Cerebellar nuclear complex (tissue), 1 donor: ENCODE measurements at places on chromosomes 1 and 21.

- no peak for DNase-seq
Observed at GRCh38 chr21:44317241-44317782, 17.5 kb downstream of the PFKL start.

GRCh38 chr1:199151634-199152425 is 513.0 kb downstream of the PTPRC start:
- DNase-seq: no peak

GRCh38 chr1:53359934-53360276 is 32.0 kb upstream of the LRP8 start:
- no peak for DNase-seq

DNA sequence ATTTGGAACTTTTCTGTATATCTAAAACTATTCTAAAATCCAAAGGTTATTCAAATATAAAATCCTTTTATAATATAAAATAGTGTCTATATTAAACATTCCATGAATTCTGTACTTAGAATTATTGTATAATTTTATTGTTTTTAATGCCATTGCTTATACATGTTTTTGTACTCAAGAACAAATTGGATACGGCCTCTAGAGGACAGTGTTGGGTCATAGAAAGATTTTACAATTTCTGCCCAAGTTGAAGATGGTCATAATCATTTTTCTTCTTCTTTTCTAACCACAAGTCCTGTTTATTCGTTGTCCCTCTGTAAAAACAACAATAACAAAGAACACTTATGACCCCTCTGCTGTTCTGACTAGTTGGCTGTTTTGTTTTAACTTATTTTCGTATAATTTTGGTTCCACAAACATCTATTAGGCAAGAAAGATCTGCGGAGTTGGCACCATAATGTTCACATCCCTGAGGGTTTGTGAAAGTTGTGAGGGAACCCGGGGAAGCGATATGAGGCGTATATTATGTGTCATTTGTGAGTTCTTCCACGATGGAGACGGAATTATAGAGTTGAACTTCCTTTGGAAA is 75.7 kb upstream of the KIF26B start:
- no peak for DNase-seq

DNA sequence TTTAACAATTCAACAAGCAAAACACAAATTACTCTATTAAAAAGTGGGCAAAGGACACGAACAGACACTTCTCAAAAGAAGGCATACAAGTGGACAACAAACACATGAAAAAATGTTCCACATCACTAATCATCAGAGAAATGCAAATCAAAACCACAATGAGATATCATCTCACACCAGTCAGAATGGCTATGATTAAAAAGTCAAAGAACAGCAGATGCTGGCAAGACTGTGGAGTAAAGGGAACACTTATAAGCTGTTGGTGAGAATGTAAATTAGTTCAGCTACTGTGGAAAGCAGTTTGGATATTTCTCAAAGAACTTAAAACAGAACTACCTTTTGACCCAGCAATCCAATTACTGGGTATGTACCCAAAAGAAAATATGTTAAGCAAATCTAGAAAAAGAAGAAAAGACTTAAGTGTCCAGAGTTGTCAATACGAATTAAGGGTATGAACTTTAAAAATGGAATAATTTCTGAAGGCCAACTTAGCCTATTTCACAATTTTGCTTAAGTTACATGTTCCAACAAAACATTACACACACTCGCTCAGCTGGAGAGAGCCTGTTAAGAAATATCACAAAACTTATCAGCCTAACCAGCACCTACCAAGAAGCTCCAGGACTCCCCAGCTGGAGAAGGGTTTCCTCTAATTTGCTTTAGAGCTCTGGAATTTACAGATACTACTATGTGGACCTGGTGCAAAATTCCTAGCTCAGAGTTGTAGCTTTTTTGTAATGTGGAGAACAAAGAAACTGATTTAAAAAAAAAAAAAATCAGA is 232.1 kb downstream of the DUSP10 start:
- no peak for DNase-seq

DNA sequence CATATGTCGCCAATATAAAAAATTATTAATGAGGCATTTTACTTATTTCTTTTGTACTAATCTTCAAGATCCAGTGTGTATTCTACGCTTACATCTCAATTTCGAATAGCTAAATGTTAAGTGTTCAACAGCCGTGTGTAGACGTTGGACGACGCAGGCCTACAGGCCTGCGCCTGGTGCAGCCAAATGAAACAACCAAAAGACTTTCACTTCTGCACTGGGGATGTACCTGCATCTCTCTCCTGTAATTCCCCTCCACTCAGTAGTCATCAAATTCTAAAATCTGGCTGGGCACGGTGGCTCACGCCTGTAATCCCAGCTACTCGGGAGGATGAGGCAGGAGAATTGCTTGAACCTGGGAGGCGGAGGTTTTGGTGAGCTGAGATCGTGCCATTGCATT is 76.8 kb upstream of the HNRNPU start:
- DNase-seq: no peak

- no peak for DNase-seq
Observed at GRCh38 chr1:91499904-91500755, 521 bp upstream of the CDC7 start.

DNA sequence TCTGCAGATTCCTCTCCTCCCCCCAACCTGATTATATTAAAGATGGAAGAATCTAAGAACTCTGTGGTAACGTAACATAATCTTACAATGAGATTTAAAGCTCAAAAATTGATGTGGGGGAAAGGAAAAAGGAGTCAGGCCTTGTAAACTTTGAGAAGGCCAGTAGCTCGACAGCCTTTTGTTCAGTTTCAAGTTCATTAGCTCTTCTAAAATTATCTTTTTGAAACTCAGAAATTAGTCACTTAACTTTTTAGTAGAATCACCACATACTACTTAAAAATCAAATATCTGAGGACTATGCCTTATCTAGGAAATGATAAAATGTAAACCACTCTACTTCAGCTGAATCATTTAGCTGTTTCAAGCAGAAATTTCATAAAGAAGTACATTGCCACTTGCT is 996.2 kb downstream of the AMY1C start:
- DNase-seq: no peak

GRCh38 chr21:44494956-44495355 is 39.6 kb downstream of the LRRC3 start:
- DNase-seq: no peak

GRCh38 chr1:244712669-244713068 is 59.7 kb downstream of the DESI2 start:
- DNase-seq: no peak

DNA sequence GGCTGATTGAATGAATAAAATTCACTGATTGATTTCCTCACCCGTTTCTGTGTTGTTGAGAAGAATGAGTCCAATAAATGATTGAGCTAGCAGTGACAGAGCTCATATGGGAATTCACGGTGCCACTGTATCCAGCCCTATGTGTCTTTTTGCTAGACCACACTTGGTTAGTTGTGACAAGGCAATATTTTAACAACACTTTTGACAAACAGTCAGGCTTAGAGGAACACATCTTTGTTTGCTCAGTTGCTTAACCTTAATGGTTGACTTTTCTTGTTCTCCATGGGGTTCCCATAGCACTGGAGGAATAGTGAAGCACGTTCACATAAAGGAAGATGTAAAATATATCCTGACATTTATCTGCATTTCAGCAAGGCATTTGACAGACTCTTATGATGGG is 273.9 kb upstream of the DEPDC1 start:
- no peak for DNase-seq

- DNase-seq: no peak
Observed at GRCh38 chr1:77063118-77063517, 156.1 kb downstream of the PIGK start.

- DNase-seq: no peak
Observed at GRCh38 chr1:168960595-168960994, 145.9 kb upstream of the ATP1B1 start.

GRCh38 chr1:26043765-26044164 is 2.2 kb downstream of the SLC30A2 start:
- no peak for DNase-seq

GRCh38 chr1:226976978-226977642 is 37.0 kb downstream of the COQ8A start:
- no peak for DNase-seq

DNA sequence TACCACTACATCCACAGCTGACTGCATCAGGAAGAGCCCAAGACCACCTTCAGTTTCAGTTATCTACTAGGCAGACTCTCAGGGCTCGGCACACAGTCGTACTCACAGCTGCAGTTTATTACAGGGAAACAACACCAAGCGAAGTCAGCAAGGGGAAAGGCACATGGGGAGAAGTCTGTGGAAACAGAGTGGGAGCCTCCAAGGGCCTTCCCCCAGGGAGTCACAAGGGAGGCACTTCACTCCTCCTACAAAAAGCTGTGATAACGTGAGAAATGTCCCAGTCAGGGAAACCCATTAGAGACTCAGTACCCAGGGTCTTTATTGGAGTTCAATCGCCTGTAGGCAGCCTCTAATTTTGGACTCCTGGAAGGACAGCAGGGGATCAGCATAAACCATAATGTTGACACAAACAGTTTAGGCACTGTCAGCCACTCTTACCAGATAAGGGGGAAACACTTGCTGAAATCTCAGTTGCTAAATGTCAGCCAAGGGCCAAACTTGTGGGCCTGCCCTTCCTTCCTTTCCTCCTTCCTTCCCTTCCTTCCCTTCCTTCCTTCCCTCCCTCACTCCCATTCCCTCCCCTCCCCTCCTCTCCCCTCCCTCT is 444.0 kb downstream of the SMYD3 start:
- DNase-seq: no peak

GRCh38 chr1:194342484-194343262 is 1156.3 kb upstream of the B3GALT2 start:
- no peak for DNase-seq

DNA sequence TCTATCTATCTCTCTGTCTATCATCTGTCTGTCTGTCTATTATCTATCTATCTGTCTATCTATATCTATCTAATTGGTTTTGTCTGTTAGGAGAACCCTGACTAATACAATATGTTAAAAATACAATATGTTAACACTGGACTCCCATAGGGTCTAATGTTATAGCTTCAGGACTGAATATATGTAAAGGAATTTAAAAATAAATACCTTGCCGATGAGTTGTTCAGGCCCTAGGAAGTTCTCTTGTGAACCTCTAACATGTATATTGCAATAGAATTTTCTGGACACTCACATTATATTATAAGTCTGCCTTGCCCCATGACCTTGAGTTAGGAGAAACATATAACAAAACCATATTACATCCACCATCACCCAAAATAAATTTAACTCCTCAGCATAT is 900.6 kb downstream of the NCAM2 start:
- no peak for DNase-seq

GRCh38 chr21:29194342-29194741 is 63.9 kb downstream of the MAP3K7CL start:
- no peak for DNase-seq

DNA sequence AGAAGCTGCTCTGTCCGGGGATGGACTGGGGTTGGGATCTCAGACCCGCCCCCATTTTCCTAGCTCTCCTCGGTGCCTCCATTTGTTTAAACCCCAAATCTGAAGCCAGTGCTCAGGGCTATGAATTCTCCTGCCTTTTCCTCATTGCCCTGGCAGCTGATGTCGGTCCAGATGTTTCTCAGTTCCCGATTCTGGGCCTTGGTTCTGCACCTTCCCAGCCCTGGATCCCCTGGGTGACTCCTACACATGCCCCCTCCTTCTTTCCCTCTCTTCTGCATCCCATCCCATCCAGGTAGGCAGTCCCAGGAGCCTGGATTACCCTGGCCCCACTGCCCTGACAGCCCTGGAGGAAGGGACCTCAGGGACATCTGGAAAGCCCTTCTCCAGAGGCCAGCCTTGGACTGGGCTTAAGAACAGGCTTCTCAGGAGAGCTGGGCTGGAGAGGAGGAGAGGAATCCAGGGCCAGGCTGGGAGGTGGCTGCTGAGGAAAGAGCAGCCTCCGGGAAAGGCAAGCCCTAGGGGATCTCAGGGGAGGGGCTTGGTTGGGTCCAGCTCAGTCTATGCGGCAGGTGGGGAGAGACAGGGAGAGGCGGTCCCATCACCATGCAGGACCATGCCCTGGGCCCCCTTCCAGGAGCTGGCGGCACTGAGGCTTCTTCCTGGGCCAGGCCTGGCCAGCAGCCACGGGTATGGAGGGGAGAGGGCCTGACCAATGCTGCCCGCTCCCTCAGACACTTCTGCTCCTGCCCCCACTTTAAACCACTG is 6.8 kb upstream of the EPS8L3 start:
- DNase-seq: no peak

DNA sequence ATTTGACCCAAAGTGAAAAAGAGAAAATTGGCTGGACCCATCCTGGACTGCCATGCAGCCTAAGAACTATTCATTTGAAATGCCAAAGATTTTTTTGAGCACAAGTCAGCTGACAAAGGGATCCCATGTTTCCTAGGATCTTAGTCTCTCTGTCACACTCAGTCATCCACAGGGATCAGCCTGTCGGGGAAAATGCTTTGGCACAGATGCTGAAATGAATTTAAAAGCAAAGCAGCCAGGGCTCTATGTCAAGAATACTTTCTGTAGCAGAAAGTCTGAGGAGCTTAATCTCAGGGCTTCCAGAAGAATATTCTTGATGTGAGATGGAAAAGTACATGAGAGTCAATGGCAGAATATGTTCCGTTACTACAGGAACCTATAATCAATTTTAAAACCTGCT is 1900.8 kb downstream of the MRPL39 start:
- DNase-seq: no peak

- DNase-seq: no peak
Observed at GRCh38 chr1:206918076-206918475, 3.7 kb downstream of the FCMR start.

- no peak for DNase-seq
Observed at GRCh38 chr1:156104065-156104810, 10.3 kb upstream of the LMNA start.

DNA sequence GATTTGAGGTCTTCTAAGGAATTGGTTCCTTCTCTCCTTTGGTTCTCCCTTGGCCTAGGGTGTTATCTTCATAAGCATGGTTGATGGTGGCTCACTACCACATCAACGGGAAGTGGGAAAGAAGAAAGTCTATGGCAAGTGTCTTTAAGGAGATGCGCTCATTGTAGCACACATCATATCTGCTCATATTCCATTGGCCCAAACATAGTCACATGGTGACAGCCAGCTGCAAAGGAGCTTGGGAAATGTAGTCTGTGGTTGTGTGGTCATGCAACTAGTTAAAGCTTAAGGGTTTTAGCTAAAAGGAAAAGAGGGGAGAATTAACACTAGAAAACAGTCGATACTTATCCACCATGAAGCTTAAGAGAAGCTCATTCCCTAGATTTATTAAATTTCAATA is 11.4 kb upstream of the MRPS6 start:
- DNase-seq: no peak

DNA sequence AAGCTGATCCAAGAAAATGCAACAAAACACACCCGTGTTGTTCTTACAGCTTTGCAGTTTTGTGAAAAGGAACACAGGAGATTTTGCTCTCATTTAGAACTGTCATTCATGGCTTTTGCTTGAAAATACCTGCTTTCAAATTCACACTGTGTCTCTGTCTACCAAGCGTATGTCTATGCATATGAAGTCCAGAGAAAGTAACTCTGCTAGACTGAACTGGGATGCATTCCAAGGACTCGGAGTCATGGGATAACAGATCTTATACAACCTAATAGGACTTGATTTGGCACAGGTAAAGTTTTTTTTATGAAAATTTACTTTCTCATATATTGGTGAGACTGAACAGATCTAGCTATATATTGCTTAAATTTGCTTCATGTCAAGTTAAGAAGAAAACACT is 102.4 kb downstream of the PTGER3 start:
- DNase-seq: no peak
